Calu3 (cell line): ENCODE measurements at places on chromosomes 16 and 17. TPM values are rescaled to one million over a fixed set of nuclear protein-coding genes. Genes with fewer than 3 reads are reported as not detected.

SLC25A19 gene
- total RNA-seq, result 26.7 and 26.8 TPM in 2 replicates

STH gene
- total RNA-seq, result not detected in 2 replicates

CIITA gene
- total RNA-seq, result 16.3 and 22.4 TPM in 2 replicates

HNF1B gene
- 127 and 130 TPM in 2 replicates for total RNA-seq

ITGAX gene
- 1.6 and 3.9 TPM in 2 replicates for total RNA-seq

EFCAB3 gene
- not detected in 2 replicates for total RNA-seq

DDX42 gene
- total RNA-seq, result 87.8 and 99.5 TPM in 2 replicates

TP53TG3F gene
- not detected in 2 replicates for total RNA-seq

TMUB2 gene
- 56.0 and 58.8 TPM in 2 replicates for total RNA-seq

SOX9 gene
- total RNA-seq, result 173 and 210 TPM in 2 replicates

SKAP1 gene
- 4.4 and 9.3 TPM in 2 replicates for total RNA-seq

CCL2 gene
- total RNA-seq, result 1.8 and 6.0 TPM in 2 replicates

MYH11 gene
- 0.05 TPM in 1 of 2 replicates, not detected in the other for total RNA-seq

ALOX12B gene
- not detected in 2 replicates for total RNA-seq

GPR142 gene
- not detected in 2 replicates for total RNA-seq

GH2 gene
- total RNA-seq, result not detected in 2 replicates

TRAP1 gene
- 232 and 244 TPM in 2 replicates for total RNA-seq

TTYH2 gene
- 0.28 and 0.81 TPM in 2 replicates for total RNA-seq

CCDC200 gene
- total RNA-seq, result not detected in 2 replicates

CDH1 gene
- total RNA-seq, result 328 and 421 TPM in 2 replicates

MT1G gene
- total RNA-seq, result not detected in 2 replicates

KATNIP gene
- total RNA-seq, result 37.8 and 46.9 TPM in 2 replicates

ABAT gene
- total RNA-seq, result 12.6 and 14.2 TPM in 2 replicates

CCDC78 gene
- total RNA-seq, result 10.0 and 12.5 TPM in 2 replicates

USP10 gene
- total RNA-seq, result 141 and 152 TPM in 2 replicates

UMOD gene
- total RNA-seq, result not detected in 2 replicates

HOXB4 gene
- total RNA-seq, result 28.0 and 31.1 TPM in 2 replicates

PLEKHH3 gene
- total RNA-seq, result 35.2 and 45.0 TPM in 2 replicates

ZNF830 gene
- total RNA-seq, result 14.6 and 18.9 TPM in 2 replicates

PLCG2 gene
- 3.4 and 13.7 TPM in 2 replicates for total RNA-seq

KRTAP3-2 gene
- total RNA-seq, result not detected in 2 replicates

DUSP14 gene
- total RNA-seq, result 75.2 and 77.6 TPM in 2 replicates

B3GNT9 gene
- total RNA-seq, result 6.8 and 8.0 TPM in 2 replicates

OTOA gene
- 0.40 TPM in 1 of 2 replicates, not detected in the other for total RNA-seq

SLC5A11 gene
- total RNA-seq, result 0.64 TPM in 1 of 2 replicates, not detected in the other

VAC14 gene
- 60.7 and 63.8 TPM in 2 replicates for total RNA-seq

TBC1D3H gene
- total RNA-seq, result not detected in 2 replicates

SHISA9 gene
- total RNA-seq, result not detected in 2 replicates

CA4 gene
- 0.78 and 1.1 TPM in 2 replicates for total RNA-seq

TNFRSF17 gene
- total RNA-seq, result not detected in 2 replicates

MMP15 gene
- total RNA-seq, result 81.4 and 93.7 TPM in 2 replicates

GUCY2D gene
- not detected in 2 replicates for total RNA-seq

KRTAP4-9 gene
- total RNA-seq, result not detected in 2 replicates

NUDT7 gene
- 6.1 and 7.2 TPM in 2 replicates for total RNA-seq
